NCI-H187 treated with DMSO at 0.1 percent for 48 hours (cell line): ENCODE measurements at places on chromosomes 7 and 10.

DNA sequence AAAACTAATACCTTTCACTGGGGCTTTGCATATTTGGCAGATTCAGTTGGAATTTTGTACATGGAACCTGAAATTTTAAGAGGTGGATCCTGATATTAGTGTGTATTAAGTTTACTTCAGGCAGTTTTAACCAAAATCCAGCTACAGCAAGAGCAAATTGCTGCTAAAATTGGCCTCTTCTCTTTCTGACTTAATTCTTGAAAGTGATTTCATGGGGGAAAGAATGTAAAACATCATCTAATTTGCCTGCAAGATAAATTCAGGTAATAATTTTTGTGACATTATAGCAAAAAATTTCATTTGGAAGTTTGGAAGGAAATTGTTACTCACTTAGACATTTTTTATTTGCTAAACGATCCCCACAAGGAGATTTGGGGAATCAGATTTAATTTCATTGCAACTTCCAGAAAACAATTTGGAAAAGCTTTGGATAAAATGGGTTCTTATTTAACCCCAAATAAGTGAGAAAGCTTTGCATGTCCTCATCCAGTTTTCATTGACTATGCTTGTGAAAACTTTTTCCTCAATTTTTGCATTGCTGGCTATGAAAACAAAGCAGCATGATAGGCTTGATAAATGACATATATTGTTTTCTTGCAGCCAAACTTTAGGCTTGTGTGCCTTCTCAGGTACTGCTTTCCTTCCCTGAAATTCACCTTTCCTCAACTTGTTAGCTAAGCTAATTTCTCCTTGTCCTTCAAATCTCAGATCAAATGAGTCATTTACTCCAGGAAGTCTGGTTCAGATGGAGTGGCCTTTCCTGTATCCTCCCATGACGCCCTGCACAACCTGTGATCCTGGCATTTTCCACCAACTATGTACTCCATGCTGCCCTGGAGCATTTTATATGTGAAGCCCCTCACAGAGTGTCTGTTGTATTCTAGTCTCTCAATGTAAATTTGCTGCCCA is 27.4 kb upstream of the ZNF438 start:
- no peak for DNase-seq

GRCh38 chr7:35707422-35707821 is 12.5 kb upstream of the HERPUD2 start:
- no peak for DNase-seq

DNA sequence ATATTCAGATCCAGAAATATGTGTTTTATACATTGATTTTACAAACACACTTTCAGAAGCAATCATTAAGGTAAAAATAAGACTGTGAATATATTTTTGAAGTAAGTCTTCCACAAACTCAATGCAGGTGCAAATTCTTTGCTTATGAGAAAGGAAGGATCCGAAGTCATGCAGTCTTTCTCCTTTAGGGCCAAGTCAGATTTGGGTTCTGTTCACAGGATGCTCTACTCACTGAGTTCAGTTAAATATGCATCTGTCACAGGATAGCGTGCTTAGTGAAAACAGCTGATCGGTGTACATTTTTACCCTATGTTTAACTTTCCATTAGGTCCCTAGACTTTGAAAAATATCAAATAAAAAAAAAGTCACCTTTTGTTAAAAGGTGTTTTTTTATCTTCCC is 608.5 kb downstream of the PHTF2 start:
- no peak for DNase-seq

- DNase-seq, result no peak
Measured at GRCh38 chr10:31138026-31138553, 106.4 kb upstream of the ZNF438 start.

- no peak for DNase-seq
Measured at GRCh38 chr7:30975256-30975899, 11.6 kb downstream of the GHRHR start.

DNA sequence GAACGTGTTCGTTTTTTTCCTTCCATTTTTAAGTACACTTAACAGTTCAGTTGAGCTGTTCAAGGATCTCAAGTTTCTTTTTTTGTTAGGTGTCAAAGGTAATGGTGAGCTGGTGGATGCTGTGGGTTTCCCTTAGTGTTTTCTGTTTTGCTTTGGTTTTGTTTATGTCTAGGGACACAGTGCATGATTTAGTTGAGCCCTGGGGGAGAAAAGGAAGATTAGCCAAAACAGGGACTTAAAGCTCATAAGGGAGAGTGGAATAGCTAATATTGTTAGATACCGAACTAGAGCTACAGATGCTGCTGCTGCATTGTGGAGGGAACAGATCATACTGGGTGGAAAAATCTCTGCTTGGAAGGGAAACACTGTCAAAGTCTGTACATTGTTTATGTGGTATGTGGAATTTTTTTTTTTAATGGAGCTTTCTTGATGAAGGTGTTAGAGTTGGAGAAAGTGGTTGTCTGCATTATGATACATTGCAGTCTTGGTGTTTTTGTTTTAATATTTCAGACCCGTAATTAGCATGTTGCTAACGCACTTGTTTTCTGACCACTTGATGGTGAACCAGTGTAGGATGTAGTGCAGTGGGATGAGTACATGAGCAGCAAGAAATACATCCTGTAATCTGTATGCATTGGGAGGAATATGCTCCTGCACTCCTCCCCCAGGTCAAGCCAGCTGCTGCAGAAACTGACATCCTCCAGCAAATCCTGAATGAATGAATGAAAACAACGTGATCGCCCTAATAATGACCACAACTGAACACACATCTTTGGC is 2.1 kb downstream of the GLCCI1 start:
- no peak for DNase-seq

- no peak for DNase-seq
Measured at GRCh38 chr10:125340903-125341302, 180.5 kb upstream of the CTBP2 start.

- DNase-seq, result no peak
Measured at GRCh38 chr7:92735707-92736106, 100.7 kb downstream of the CDK6 start.

DNA sequence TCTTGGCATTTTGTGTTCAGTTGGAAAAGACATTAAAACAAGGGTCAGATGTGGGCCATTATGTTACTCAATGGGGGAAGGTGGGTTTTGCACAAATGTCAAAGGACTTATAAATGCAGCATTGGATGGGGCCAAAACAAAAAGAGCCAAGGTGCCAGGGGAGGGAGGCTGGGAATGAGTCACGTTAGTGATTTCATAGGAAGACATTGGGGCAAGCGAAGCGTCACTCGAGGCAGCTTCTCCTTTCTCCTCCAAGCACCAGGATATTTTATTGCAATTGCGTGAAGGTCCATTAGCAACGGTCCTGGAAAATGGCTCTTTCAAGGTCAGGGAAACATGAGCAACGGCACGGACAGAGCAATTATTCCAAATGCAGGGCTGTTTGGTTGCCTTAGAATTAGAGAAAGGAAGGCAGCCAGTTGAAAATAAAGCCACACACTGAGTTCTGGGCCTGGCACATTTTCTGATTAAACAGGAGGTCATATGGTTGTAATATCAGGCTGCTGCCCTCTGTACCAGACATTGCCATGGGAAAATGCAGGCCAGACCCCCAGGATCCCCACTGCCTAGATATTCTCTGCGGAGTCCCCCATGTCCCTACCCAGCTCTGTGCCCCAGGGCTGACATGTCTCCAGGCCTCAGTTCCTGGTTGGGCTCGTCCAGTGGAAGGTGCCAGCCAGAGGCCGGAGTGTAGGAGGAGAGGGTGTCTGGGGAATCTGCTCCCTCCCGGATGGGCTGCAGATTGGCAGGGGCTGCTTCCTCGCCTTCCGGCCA is 63.3 kb upstream of the NANOS1 start:
- no peak for DNase-seq

- DNase-seq, result no peak
Measured at GRCh38 chr10:122669842-122670241, 29.8 kb downstream of the C10orf120 start.

- no peak for DNase-seq
Measured at GRCh38 chr10:112852306-112852705, 97.7 kb upstream of the TCF7L2 start.

DNA sequence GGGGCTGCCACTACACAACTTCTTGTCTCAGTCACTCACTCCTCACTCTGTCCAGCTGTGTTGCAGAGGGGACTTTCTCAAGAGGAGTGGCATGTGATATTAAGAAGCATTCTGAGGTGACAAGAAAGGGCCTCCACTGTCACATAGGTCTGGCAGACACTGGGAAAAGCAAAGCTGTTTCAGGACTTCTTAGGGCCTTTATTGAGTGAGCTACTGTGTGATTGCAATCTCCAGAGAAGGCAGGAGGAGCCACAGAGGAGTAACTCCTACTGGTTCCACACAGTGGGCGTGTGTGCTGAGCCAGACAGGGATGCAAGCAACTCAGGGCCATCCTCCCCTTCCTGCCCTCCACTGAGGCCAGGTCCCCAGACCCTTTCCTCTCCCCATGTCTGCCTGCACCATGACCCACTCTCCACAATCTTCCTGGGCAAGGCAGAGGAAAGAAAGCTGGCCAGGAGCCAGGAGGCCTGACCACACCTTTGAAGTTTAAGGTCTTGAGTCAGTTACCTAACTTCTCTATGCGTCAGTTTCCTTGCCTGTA is 262.0 kb upstream of the ZMIZ1 start:
- DNase-seq, result no peak
